DMS153 (cell line): ENCODE measurements at places on chromosomes 2 and 18.

- no peak for DNase-seq
Observed at GRCh38 chr18:34400834-34401233, 176.1 kb upstream of the NOL4 start.

DNA sequence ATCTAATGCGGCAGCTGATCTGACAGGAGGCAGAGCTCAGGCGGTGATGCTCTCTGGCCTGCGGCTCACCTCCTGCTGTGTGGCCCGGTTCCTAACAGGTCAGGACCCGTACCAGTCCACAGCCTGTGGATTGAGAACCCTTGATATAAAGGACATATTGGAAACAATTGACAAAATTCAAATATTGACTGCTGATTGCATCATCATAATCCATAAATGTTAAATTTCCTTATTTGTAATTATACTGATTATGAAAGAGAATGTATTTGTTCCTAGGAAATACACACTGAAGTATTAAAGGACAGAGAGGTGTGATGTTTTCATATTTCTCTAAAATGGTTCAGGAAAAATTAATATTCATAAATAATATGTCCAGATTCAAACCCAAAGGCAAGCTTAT, 63.8 kb upstream of the SRD5A2 start:
- no peak for DNase-seq

DNA sequence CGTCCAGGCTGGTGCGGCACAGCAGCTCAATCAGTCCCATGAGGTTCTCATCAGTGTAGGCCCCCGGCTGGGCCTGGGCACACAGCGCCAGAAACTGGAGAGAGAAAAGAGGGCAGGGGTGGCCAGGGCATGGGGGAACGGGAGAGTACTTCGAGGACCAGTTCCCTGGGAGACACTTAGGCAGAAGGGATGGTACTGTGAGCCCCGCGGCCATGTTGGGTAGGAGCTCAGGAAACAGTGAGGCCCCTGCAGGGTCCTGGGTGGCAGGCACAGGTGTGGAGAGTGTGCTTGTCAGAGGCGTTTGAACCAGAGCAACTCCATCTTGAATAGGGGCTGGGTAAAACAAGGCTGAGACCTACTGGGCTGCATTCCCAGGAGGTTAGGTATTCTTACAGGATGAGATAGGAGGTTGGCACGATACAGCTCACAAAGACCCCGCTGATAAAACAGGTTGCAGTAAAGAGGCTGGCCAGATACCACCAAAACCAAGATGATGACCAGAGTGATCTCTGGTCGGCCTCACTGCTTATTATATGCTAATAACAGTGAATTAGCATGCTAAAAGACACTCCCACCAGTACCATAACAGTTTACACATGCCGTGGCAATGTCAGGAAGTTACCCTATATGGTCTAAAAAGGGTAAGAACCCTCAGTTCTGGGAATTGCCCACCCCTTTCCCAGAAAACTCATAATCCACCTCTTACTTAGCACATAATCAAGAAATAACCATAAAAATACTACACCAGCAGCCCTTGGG, 51.9 kb upstream of the SEMA4C start:
- no peak for DNase-seq

DNA sequence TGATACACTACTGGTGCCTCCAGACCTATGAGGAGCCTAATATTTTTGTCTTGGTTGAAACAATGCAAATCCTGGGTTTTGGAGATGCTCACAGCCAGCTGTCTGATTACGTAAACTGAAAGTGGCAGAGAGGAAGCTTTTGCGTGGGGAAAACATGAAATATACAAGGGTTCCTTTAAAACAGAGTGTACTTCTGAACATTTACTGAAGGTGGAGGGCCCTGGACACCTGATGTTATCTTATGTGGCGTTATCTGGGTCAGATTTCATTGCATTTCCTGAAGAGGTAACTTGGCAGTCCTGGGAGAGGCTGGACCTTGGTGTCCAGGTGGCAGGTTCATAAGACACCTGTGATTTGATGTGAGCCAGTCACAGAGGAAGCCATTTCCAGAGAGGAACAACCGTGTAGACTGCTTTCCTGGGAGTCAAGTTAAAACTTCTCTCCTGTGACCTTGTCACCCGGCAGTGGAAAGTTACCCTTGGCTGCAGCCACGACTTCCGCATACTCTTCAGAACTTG, 105.0 kb downstream of the NEDD4L start:
- DNase-seq = no peak

GRCh38 chr2:235293061-235293460, 200.8 kb upstream of the AGAP1 start:
- DNase-seq = no peak

DNA sequence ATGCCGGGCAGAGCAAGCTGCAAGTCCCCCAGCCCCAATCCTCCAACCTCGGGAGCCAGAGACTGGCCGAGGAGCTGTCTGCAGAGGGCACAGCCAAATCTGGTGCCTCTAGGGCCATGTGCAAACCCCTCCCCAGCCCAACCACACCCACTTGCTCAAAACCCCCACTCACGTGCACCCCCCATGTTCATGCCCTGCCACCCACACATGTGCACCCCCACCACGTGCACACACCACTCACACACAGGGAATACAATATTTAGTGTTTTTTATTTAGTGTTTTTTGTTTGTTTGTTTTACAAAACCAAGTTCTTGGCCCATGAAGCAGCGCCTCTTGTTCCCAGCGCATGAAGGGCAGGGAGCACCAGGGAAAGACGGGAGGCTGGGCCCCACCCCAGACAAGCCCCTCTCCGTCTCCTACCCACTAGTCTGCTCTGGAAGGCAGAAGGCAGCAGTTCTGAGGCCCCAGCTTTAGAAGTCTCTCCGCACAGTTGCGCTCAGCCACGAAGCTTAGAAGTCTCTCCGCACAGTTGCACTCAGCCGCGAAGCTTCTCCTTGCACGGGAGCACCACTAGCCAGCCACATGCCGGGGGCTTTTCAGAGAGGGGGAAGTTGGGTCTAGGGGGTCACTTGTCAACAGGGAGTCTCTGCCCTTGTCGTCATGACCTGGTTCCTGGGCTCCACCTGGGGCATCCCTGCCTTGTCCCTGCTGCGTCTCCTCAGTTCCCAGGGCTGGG, 276.1 kb upstream of the HDAC4 start:
- no peak for DNase-seq

DNA sequence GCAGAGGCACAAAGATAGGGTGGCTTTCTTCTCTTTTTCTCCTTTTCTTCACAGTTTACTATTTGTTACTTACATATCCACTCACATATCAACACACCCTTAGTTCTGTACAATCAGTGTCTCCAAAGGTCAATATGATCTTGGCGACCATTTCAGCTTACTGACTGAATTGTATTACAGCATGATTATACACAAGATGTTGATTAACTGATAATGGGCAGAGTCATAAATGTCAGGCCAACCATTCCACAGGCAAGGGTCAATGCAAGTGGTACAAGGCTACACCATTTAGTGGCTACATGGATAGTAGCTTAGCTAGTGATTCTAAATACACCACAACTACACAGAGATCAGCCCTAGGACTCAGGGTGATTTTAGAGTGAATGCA, 20.4 kb upstream of the SP3 start:
- DNase-seq = no peak

GRCh38 chr2:8039732-8040131, 642.1 kb upstream of the ID2 start:
- no peak for DNase-seq

DNA sequence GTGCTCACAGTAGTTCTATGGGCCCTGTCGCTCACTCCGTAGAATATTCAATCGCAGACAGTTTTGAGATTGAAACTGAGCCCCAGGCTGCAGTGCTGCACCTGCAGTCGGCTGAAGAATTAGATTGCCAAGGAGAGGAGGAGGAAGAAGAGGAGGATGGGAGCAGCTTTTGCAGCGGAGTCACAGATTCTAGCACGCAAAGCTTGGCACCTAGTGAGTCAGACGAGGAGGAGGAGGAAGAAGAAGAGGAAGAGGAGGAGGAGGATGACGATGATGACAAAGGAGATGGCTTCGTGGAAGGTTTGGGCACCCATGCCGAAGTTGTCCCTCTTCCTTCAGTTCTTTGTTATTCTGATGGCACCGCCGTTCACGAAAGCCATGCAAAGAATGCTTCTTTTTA, 115.2 kb downstream of the GALNT3 start:
- DNase-seq = no peak

GRCh38 chr18:24019641-24020331, 5.2 kb downstream of the TTC39C start:
- DNase-seq = no peak

DNA sequence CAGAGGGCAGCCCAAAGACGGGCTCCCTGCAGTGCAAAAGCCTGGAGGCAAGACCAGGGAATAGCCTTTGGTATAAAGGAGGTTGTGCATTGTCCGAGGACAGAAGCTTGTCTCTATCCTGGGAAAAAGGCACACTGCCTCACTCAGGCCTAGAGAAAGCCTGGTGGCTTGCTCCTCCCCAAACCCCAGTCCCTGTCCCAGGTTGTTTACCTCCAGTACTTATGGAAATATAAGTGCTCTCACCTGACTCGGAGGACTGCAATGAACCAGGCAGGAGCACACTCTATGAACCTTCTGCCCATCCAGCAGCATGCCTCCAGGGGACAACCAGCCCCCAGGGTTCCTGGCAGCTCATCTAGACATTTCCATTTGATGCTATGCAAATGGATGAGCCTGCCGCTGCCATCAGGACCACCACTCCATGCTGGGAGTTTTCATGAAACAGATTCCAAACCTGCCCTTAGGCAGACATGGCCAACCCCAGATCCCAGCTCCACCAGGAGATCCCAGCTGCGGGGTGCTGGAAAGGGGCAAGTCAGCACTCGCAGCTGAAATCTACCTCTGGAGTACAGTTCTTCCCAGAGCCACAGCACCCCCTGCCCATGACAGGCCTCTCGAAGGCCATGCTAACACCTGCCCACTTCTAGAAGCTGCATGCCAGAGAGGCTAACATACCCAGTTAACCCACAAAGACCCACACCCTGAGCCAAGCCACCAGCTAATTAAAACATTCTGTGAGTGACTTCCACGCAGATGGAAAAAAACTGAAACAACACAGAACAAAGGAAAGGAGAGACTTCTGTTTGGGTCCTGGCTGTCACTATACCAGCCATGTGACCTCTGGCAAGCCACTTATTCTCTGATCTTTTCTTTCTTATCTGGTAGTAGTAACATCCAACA, 101.7 kb downstream of the TTC32 start:
- DNase-seq = no peak

- DNase-seq = peak; percentile 54
Observed at GRCh38 chr2:97697252-97698235, 15.8 kb upstream of the ZAP70 start.

- no peak for DNase-seq
Observed at GRCh38 chr2:226256237-226256636, 543.4 kb downstream of the IRS1 start.

DNA sequence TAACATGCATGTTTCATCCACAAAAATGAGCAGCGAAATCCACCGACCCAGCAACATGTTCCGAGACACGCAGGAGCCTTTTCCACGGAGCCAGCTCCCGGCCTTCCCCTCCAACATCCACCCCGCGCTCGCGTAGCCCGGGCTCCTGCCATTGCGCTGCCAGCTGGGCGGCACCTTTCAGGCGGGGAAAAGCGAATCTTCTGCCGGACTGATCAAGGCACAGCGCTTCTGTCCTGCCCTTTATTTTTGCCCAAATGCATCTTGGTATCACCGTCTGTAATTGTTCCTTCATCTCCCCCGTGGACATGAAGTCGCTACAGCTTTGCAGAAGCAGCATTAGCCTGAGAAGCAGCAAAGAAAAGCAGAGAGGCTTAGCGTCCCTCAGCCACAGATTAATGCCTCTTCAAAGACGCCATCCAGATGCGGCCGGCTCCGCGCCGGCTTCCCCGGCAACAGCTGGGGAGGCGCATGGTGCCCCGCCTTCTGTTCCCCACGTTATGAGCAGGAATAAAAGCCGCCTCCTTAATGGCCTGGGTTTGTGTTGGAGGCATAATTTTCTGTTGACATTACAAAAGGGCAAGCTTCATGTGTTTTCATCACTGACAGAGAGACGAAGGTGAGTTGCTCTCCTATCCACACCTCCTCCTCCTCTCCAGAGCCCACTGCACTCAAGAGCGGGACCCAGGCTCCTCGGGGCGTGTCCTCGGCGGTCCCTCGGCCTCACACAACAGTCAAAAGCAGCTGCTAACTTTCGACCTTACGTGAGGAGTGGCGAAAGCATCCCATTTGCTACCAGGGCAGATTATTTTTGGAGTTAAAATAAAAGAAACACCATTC, 122.1 kb upstream of the SALL3 start:
- DNase-seq = no peak

DNA sequence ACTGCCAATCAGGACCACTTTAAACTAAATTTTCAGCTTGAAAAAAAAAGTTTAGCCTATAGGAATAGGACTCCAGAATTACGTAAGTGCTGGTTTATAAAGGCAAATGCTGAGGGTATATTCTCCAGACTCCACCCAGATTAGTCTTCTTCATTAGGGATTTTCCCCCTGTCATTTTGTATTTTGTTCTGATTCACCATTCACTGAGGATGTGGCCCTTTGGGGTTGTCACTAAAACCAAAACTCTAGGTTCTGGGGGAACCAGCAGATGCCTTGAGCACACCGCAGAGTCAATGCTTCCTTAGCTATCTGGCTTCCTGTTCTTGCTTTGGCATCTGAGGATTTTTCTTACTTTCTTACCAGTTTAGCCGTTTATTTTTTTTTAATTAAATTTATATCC, 10.5 kb downstream of the SCYGR4 start:
- no peak for DNase-seq

DNA sequence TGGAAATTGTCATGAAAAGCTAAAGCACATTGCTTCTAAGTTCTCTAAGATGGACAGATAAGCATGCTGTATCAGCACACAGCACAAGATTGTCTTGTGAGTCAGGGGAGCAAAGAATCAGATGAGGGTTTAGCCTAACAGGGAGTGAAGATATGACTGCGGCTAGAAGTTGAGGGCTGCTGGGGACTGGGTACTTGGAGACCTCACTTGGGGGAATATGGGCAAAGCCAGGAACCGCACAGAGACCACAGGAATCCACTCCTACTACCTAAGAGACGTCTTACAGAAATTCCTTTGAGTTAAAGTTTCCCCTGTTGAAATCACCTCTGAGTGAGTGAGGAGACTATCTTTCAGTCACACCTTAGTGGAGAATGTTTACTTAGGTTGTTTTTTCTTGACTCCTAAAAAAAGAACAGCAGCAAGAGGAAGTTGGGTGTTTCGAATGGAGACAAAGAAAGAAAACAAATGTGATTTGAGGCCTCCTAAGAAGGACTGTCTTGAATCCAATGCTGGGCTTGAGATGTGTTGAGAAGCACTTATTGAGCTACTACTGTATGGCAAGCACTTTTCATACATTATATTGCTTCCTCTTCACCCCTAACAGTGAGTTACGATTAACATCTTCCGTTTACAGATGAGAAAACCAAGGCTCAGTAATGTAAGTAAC, 100.7 kb downstream of the ANKRD44 start:
- no peak for DNase-seq

GRCh38 chr2:147122944-147123343, 721.9 kb upstream of the ACVR2A start:
- no peak for DNase-seq

GRCh38 chr18:49673281-49673680, 111.4 kb downstream of the LIPG start:
- DNase-seq = no peak
